Central memory CD8-positive, alpha-beta T cell (primary cell): ENCODE measurements at places on chromosomes 11 and 22.

DNA sequence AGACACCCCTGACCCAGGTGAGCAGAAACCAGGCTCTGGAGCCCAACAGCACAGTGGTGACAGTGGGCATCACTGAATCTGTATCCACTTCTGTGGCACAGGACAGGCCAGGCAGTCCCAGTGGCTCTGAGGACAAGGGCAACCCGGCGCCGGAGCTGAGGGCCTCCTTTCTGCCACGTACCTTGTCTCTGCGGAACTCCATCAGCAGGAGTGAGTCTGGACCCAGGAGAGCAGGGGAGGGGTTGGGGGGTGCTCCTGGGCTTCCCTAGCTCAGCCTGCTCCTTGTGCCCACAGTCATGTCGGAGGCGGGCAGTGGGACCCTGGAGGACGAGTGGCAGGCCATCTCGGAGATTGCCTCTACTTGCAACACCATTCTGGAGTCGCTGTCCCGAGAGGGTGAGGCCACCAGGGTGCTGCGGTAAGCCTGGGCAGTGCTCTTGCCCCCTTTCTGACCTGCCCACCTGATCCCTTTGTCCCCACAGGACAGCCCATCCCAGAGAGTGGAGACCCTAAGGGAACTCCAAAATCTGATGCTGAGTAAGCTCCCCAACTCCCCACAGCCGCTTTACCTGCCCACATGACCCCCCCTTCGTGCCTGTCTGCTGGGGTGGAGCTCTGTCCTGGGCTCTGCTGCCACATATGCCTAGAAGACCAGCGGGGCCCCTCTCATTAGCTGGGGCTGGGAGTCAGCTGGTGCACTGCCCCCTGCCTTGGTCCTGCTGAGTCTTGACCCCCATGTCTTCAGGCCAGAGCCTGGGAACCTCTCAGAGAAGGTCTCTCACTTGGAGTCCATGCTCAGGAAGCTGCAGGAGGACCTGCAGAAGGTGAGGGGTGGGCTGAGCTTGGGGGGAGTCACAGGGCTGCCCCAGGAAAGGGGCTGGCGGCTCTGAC lies 12.0 kb downstream of the SIPA1 start:
- DNase-seq, result no peak
- H3K27me3 ChIP-seq, result no peaks in the 10 kb centered on the region
- H3K27ac ChIP-seq, result peak overlapping the region; percentile 76
- H3K4me1 ChIP-seq, result peaks cover 36% of the 10 kb centered on the region
- H3K4me3 ChIP-seq, result no peak overlapping the region

DNA sequence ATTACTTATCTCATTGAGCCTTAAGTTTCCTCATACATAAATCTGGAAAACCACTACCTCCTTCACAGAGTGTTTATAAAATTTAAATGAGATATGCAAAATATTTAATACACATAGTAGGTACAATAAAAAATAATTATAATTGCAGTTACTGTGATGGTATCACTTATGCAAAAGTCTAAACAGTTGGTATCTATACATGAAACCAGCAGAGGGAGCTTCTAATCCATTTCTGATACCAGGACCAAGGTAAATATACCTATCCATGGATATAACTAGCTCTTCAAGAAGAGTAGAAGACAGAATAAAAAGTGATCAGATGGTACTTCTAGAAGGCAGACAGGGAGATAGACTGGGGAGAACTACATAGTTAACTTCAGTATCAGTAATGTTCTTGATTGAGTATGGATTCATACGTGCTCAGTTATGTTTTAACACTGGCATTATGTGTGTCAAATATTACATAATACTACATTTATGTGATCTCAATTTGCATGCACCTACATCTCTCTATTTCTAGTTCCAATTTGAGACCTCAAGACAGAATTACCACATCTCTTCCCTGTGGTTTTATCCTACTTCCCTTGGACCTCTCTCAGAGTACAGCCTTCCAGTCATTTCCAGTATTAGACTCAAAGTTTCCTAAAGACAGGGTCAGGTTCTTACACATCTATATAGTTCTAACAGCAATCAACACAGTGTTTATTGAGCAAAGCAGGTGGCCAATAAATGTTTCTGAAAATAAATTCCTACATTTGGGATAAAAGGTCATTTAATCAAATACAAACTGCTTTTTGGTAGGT lies 13.7 kb upstream of the TSG101 start:
- no peaks in the 10 kb centered on the region for H3K27me3 ChIP-seq
- H3K36me3 ChIP-seq, result peaks cover 6% of the 10 kb centered on the region
- no peak overlapping the region for H3K4me3 ChIP-seq
- peak overlapping the region; percentile 36 for H3K27ac ChIP-seq
- DNase-seq, result no peak

GRCh38 chr11:110830747-110831146 lies 118.5 kb upstream of the ARHGAP20 start:
- no peak for DNase-seq
- peaks cover 54% of the 10 kb centered on the region for H3K27me3 ChIP-seq
- no peaks in the 10 kb centered on the region for H3K36me3 ChIP-seq
- no peak overlapping the region for H3K4me3 ChIP-seq
- no peak overlapping the region for H3K27ac ChIP-seq
- no peaks in the 10 kb centered on the region for H3K4me1 ChIP-seq

- H3K27me3 ChIP-seq, result no peaks in the 10 kb centered on the region
- H3K36me3 ChIP-seq, result peaks cover 52% of the 10 kb centered on the region
- no peak overlapping the region for H3K27ac ChIP-seq
- H3K4me1 ChIP-seq, result peaks cover 17% of the 10 kb centered on the region
Observed at GRCh38 chr11:64220798-64221197, 5.2 kb downstream of the TRPT1 start.

DNA sequence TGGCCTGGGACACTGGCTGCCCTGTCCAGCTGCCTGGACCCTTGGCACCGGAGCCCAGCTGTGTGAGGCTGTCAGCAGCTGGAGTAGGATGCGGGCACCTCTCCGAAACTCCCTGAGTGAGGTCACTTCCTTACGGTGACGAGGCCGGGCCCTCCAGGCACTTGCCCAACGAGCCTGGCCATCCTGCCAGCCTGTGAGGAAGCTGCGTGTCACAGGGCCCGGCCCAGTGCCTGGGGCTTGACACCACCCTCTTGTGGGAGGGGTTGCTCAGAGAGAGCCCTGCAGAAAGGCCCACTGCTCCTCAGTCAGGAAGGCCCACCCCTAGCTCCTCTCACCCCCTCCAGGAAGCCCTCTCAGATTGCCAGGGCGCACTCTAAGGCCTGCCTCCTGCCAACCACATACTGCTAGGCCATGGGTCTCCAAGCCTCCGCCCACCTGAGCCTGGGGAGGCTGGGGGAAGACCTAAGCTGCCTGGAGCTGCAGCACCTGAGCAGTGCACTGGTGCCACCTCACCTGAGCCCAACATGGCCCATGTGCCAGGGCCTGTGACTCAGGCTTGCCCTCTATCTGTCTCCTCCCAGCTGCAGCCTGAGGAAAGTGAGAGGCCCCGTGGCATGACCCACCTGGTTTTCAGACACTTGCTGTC lies 4.3 kb upstream of the PHLDA2 start:
- peak; percentile 30 for DNase-seq
- no peak overlapping the region for H3K4me3 ChIP-seq
- H3K27me3 ChIP-seq, result peaks cover 9% of the 10 kb centered on the region
- H3K36me3 ChIP-seq, result peaks cover 22% of the 10 kb centered on the region

DNA sequence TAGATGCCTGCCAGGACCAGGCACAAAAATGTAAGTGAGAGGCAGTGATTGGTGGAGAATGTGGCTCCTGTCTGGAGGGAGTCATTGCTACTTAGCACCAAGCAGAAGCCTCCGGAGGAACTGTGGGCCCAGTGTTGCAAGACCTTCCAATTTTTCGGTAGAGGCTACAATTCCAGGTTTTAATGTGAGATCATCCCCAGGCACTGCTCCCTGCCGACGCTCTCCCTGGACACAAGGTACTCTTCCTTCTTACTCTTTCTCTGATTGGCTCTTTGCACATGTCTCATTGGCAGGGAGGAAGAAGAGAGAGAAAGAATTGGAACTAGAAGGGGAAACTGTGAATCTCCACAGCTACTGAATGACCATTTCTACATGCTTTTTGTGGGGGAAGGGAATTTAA lies 53.7 kb upstream of the EP300 start:
- DNase-seq, result no peak
- peaks cover 18% of the 10 kb centered on the region for H3K27me3 ChIP-seq
- H3K36me3 ChIP-seq, result no peaks in the 10 kb centered on the region
- H3K4me3 ChIP-seq, result no peak overlapping the region
- H3K4me1 ChIP-seq, result no peaks in the 10 kb centered on the region
